CD4-positive, alpha-beta T cell treated with Interleukin-21 for 1 hour (primary cell): ENCODE measurements at places on chromosomes 11 and 22.

GRCh38 chr11:100712583-100712982, 25.5 kb downstream of the ARHGAP42 start:
- DNase-seq: no peak

DNA sequence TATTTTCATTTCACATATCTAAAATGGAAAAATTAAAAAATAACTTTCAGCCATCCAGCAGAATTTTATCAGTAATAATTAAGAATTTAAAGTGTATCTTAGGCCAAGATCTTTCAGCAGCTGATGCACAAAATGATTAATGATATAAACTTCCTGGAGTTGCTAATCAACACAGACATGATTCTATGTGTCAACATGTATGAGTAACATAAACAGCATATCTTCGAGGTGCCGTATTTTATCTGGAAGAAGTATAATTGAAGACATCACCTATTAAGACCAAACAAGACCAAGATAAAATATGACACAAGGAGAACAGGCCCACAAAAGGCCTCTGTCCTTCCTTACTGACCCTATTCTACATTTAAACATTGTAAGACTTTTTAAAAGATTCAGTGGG, 45.2 kb downstream of the SLC5A12 start:
- no peak for DNase-seq

DNA sequence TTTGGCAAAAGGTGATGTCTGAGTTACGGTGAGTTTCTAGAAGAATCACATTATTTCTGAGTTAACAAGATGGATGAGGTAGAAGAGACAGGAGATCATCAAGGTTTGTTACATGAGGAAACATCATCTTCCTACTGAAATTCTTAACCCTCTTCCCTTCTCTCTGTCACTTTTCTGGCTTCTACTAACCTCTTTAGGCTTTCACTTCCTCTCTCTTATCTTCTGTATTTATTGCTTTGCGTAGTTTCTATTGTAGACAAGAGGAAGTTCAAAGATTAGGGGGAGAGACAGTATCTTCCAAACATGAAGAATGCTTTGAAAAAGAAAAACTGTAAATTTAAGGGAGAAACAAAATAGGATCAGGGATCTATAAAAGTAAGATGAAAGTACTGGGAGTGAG, 75.4 kb downstream of the TRPC6 start:
- no peak for DNase-seq

GRCh38 chr22:36930041-36930935, 16.9 kb downstream of the CSF2RB start:
- no peak for DNase-seq

- DNase-seq: no peak
Measured at GRCh38 chr22:20223421-20224255, 44.5 kb downstream of the RTN4R start.

- DNase-seq: no peak
Measured at GRCh38 chr11:50178737-50179136, 146.1 kb downstream of the OR4C45 start.

DNA sequence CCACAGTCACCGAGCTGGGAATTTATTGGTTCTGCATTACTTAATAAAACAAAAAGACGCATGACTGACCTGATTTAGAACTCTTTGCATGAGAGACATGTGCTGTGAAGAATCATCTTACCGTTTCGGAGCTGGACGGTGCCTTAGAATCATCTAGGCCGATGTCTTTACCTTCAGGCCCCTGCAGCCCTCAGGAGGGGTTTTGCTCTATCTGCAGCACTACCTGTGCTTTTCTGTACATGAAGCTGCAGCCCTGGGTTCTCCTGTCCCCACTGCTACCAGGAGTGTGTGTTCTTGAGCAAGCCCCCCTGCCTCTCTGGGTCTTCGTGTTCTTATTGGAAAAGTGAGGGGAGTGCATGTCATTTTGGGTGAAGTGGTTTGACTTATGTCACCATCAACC, 94.0 kb upstream of the OR4B1 start:
- DNase-seq: no peak

- DNase-seq: no peak
Measured at GRCh38 chr11:76041208-76041607, 165.1 kb downstream of the WNT11 start.

DNA sequence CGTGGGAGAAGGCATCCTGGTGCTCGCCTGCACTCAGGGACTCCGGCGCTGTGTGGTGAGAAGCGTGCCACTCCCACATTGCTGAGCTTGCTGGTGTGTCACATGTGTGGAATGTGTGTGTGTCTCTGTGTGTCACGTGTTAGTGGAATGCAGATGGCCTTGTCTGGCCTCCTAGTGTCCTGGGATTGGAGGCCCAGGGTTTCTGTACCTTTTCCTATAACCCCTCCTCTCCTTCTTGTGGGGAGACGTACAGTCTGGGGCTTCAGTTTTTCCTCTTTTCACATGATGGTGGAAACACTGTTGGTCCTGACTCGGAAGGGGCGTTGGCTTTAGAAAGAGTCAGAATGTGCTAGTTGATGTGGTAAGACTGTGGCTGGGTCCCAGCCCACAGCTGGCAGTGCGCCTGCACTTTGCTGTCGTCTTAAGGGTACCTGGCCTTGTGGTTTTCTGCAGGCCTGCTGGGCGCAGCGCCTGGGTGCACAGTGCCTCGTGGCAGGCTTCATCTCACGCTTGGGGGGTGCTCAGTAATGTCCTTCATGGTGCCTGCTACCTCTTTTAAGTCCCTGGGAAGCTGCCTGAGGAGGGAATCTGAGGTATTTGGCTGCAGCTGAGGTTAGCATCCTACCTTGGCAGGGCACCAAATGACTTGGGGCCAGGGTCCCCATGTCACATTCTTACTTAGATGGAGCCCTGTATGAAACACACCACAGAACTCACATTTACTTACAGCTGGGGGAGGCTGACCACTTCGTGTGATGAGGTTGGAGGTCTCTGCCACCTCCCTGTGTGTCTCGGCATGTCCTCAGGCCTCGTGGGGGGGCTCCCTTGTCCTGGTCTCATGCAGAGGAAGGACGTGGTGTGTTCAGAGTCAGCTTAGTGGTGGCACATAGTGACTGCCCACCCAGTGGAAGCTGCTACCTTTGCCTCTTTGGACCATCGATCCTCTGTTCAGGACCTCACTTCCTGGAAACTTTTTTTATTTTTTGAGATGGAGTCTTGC, 61.9 kb downstream of the MED15 start:
- DNase-seq: peak; percentile 83

DNA sequence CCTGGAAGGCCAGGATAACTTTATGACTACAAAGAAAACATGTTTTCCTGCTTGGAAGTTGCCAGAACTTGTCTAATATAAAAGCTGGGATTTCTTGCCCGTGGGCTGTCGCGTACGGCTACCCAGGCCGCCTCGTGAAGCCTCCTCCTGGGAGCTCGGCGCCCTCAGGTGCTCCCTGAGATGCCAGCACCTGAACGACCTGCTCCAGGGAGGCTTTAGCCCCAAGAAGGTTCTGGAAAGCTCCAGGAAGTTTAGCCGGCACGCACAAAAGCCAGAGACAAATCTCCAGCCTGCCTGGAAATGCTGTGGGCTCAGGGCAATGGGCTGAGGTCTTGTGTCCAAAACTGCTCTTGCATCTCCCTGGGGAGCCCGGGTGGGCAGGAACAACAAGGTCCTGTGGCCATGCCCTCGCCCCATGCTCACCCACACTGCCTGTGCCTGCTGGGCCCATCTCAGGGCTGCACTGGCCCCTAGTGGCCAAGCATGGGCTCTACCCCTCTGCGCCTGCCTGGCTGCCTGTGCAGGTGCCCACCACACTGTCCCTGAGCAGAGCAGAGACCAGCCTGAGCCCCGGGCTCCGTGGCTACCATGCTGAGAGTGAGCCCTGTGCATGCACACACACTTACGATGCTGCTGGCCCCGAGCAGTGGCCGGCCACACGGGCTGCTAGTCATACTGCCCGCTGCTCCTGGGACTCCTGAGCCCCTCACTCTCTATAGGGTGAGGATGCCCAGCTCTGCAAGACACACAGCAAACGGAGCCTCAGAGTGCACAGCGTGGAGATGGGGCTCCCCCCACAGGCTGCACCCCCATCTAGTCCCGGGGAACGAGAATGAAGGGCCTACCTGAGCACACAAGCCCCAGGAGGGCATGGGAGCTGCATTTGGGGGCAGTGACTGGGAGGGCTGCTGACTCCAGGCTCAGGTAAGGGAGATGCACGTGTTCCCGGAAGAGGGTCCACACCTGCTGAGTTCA, 4.9 kb upstream of the CELSR1 start:
- DNase-seq: peak; percentile 76

DNA sequence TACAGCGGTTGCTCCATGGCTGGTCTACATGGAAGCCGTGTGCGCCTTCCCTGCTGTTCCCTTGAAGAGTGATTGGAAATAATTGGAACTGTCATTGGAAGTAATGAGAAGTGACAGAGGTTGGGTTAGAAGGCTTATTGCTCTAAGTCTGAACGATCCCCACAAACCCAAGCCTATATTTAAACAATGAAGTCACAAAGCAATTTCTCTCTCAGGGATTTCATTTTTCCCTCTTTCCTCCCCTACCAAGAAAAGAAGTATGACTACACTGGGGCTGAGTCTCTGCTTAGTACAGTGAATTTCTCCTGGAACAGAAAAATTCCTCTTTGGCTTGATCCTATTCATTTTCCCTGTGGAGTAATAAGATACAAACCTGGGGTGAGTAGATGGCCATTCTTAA, 7.8 kb downstream of the CLMP start:
- no peak for DNase-seq

- DNase-seq: no peak
Measured at GRCh38 chr11:46335890-46336562, 11.2 kb upstream of the DGKZ start.

DNA sequence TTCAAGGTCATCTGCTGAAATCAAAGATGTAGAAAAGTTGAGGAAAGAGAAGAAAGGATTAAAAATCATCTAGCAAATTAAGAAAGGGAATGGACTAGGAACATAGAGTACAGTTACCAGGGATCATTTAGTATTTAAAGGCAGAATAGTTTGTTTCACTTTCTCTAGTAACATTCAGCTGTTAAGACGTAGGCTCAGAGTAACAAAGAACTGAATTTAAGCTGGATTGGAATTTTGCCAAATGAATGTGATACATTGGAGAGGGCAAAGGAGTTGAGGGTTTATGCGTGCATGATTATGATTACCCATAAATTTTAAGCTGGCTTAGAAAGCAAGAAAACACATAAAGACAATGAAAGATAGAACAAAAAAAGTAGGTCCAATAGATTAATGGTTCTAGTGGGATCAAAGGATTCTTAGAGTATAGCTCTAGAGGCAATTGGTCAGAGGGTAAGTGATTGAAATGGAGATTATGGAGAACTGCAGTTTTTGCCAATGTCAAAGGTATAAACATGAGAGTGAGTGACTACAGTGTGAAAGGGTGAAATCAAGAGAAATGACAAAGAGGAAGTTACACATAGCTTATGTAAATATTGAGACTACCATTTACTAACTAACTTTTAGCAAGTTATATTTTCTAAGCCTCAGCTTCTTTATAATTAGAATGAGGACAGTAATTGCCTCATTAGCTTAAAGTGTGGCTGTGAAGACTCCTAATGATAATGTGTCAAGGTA, 190.0 kb downstream of the GRIA4 start:
- no peak for DNase-seq

- DNase-seq: no peak
Measured at GRCh38 chr22:47449508-47450270, 687.2 kb downstream of the TBC1D22A start.

GRCh38 chr11:17169876-17170275, 37.9 kb downstream of the PIK3C2A start:
- DNase-seq: no peak

DNA sequence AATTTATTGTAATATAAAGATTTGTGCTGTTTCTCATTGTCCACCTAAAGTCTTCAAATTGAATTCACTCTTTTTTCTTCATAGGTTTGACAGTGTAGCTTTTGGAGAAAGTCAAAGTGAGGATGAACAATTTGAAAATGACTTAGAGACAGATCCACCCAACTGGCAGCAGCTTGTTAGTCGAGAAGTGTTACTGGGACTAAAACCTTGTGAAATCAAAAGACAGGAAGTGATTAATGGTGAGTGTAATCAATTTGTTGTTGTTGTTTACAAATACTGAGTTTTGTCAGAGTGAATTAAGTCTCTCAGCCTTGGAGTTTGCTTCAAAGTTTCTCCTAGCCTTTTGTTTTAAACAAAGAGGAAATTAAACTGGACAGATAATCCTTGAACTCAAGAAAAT, 53.6 kb upstream of the GRIK4 start:
- DNase-seq: no peak

- no peak for DNase-seq
Measured at GRCh38 chr11:34353881-34354280, 3.9 kb downstream of the ABTB2 start.

DNA sequence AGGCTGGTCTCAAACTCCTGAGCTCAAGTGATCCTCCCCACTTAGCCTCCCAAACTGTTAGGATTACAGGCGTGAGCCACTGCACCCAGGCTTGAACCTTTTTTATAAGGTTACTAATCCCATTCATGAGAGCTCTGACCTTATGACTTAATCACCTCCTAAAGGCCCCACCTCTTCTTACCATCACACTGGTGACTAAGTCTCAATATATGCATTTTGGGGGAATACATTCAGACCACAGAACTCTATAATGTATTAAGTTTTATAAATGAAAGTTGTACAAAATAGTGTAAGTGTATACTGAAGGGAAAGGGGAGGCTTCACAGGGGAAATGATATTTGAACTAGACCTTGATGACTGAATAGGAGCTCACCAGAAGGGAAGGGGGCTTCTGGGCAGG, 28.4 kb upstream of the RBFOX2 start:
- no peak for DNase-seq

- DNase-seq: no peak
Measured at GRCh38 chr11:32148895-32149294, 58.0 kb downstream of the RCN1 start.

- DNase-seq: no peak
Measured at GRCh38 chr22:20748082-20748481, 25.8 kb upstream of the SERPIND1 start.

DNA sequence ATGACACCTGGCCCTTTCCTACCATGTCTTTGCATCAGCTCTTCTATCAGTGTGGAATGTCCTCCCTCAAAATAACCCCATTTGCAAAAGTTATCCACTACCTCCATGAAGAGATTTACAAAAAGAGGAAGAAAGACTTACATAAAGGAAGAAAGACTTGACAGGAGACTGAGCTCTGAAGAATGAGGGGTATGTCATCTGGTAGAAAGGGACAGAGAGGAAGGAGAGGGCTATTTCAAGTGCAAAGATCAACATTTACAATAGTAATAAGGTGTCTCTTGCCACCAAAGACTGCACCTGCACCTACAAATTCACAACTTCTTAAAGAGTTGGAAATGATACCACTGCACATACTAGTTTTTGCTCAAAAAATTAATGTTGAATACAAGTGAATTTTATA, 18.2 kb downstream of the PAK1 start:
- no peak for DNase-seq

- no peak for DNase-seq
Measured at GRCh38 chr22:43860831-43861230, 1.5 kb downstream of the SULT4A1 start.
